ENCODE measurements at places on chromosomes 2 and 18.

- no peak for DNase-seq
Measured at GRCh38 chr2:156892467-156893281, 364.8 kb upstream of the GALNT5 start.

GRCh38 chr2:164479460-164479859, 141.8 kb downstream of the GRB14 start:
- DNase-seq: peak; percentile 35

DNA sequence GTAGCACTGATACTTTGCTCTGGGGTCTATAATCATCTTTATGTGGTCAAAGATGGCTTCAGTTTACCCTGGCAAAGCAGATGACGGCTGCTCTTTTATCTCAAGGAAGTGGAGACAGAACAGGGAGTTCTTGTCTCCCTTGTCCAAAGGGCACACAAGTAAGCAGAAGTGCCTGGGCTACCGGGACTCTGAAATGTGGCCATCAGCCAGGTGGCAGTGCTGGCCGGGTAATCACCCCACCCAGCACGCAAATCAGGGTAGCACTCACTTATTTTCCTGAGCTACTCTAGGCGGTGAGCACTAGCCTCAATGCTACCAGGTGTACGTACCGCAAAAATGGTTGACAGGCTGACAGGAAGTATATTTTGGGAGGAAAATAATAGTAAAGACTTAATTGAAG, 119.7 kb upstream of the ETAA1 start:
- DNase-seq: no peak

DNA sequence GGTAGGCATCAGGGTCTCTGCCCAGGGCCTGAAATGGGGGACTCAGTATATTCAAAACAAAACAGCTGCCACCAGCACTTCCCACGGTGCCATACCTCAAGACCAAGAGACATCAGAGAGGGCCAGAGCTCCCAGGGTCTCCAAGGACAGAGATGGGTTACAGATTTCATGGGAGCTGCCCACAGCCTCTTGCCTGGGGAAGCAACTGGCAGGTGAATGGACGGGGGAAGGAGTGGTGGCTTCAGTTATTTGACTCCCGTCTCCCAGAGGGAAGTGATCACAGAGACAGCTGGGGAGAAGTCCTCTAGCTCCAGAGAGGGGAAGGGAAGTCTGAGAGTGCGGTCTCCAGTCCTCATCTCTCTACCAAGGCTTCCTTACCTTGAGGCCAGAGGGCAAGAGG, 15.8 kb upstream of the SFXN5 start:
- DNase-seq: no peak

GRCh38 chr2:20937353-20937752, 106.5 kb downstream of the APOB start:
- no peak for DNase-seq

GRCh38 chr2:239103125-239104098, 255.5 kb downstream of the TWIST2 start:
- no peak for DNase-seq
